ENCODE measurements at places on chromosomes 1 and 21.

DNA sequence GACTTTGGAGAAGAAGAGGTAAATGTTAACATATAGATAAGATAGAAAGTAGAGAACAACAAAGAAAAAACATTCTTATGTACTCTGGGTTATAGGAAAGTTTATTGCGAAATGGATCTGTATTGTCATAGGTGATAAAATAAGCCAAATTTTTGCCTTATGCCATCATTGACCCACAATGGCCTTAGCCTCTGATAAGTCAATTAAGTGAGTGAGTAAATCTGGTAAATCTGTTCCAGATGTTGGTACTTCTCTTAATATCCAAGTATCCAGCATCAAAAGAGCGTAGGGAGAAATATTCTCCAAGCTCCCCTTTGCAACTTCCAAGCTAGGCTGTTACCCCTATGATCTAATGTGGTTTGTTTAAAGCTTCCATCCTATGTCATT is 38.3 kb upstream of the CLCA4 start:
- DNase-seq = no peak

DNA sequence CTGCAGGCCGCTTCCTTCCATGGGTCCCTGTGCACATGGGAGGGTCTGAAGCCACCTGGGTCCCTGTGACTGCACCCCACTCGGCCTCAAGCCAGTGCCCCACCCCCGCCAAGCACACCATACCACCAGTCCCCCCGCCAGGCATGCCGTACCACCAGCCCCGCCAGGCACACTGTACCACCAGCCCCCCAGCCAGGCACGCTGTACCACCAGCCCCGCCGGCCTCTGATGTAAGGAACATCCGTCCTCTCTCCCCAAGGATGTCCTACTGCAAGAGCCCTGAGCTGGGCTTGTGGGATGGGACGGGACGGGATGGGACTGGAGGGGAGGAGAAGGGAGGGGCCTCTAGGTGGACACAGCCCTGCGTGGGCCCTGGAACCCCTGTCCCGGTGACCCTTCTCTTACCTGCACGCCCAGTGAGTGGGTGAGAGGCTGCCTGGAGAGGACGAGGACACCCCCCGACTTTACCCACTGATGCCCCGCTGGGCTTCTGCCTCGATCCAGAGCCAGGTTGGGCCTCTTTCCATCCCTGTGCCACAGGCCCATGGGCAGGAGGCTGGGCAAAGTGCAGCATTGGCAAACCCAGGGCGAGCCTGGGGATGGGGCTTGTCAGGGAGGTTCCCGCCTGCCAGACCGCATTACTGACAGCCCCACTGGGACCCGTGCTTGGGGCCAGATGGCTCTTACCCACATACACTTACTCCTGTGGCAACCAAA is 40.8 kb upstream of the COL6A1 start:
- DNase-seq = no peak

- DNase-seq = no peak
Observed at GRCh38 chr1:81165963-81166362, 634.8 kb upstream of the ADGRL2 start.

- DNase-seq = no peak
Observed at GRCh38 chr1:94778808-94779207, 41.3 kb upstream of the SLC44A3 start.

DNA sequence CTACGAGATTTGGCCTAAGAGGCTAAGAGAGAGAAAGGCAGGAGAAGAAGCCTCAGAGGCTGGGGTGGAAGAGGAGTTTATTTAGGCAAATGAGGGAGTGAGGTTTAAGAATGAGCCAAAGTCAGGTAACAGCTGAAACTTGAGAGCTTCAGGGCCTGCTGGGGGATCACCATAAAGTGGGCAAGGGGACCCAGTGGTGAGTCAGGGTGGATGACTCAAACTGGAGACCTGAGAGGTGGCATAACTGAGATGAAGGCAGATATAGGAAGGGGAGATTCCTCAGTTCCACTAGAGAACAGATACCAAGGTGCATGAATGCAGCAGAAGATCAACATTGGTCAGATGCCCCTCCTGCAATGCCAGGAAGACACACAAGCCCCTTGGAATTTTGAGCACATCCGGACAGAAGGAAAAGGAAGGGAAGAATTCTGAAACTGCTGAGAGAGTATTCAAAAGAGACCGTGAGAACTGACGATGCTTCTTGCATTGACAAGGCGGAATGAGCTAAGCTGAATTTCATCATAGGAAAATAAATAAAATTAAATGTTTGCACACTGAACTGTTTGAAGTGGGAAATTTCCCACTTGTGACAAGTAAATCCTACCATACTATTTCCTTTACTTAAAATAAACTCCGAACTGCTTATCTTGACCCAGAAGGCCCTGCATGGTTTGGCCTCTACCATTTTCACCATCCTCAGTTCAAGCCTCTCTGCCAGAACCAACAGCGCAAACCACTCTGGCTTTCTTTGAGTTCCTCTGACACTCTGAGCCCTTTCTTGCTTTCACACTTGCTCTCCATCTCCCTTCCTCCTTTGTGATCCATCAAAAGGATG is 94.1 kb downstream of the NMNAT2 start:
- no peak for DNase-seq

DNA sequence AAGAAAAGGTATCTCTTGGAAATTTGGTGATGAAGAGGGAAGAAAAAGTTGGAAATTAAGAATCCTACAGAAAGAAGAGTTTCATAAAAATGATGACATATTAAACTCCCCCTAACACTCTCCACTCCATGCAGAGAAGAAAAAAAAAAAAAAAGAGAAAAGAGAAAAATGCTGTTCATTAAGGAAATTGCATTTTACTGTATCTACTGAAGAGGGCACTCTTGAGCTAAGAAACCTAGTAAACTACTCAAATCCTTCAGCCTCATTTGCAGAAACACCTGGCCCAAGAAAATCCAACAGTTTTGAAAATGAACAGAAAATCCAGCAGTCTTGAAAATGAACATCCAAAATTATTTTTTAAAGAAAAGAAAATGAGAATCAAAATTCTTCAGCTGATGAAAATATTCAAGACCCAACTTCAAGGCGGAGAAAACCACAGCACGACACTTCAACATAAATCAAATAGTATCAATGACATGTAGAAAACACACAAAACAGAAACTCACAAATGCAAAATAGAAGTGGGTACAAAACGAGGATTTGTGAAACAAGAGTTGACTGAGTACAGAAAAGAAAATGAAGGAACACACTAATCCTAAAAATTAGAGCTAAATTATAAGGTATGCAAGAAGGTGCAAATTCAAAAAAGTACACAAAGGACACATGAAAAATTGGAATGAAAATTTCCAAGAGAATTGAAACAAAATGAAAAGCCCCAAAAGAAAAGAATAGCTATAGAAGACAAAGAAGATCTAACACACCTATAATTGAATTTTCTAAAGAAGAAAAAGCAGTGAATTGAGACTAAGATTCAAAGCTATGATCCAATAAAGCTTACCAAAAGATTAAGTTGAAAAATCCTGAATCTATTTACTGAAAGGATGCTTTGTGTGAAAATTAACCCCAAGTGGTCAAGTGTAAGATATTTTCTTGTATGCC is 73.2 kb upstream of the DNAJC6 start:
- peak; percentile 55 for DNase-seq

DNA sequence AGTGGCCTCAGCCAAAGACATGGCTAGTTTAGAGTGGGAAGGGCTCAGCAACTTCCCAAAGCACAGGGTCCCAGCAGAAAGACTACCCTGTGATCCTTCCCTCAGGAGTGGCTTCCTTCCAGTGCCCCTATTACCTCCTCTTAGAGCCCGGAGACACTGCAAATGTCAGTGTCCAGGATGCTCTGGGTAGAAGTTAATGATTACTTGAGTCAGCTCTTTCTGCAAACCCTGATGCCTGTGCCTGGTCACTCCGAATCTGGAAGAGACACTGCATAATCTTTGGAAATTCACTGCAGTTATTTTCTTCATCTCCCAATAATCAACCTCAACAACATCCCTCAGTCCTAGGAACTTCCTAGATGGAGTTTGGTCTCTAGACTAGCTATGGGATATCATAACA is 27.2 kb upstream of the MGST3 start:
- DNase-seq = no peak

DNA sequence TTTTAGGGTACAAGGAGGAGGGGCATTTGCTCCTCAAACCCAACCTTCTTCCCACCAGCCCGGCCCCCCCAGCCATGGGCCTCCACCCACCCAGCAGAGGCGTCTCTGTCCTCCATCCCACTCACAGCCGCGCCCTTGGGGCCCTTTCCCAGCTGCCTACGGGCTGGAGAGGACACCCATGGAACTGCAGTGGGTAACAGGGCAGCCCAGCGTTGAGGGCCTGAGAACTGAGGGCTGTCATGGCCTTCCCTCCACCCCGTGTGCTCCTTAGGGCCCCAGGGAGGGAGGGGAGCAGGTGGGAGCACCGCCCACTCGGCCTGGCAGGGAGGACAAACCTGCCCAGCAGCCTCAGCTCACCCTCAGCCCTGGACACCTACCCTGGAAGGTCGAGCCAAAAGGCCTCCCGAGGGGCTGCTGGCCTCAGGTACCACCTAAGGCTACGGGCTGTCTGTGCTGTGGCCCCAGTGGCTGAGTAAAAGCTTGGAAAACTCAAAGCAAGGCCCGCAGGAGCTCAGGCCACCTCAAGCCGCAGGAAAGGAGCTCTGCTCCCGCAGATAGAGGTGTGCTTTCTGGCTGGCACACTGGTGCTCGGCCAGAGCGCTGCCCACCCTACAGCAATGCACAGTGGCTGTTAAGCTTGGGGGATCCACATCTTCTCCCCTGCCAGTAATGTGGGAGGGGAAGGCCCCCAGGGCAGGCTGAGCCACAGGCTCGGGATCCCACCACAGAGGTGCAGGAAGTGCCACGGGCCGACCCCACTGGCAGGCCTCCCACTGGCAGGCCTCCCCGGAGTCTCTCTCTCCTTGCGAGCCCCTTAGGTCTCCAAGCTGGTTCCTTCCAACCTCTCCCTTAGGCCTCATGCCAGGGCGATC is 2.2 kb upstream of the ARHGEF16 start:
- no peak for DNase-seq

- DNase-seq = no peak
Observed at GRCh38 chr1:100302739-100303138, 36.7 kb downstream of the RTCA start.

DNA sequence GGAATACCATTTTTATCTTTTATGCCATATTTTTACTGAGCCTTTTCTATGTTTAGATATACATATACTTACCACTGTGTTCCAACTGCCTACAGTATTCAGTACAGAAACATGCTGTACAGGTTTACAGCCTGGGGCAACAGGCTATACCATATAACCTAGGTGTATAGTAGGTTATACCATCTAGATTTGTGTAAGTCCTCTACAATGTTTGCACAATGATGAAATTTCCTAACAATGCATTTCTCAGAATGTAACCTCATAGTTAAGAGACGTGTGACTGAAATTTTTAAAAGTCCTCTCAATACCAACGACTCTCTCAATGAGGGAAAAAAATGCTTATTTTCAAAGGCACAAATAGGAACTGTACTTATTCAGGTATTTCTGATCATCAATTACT is 21.7 kb downstream of the INTS7 start:
- DNase-seq = no peak

GRCh38 chr1:178411756-178412399 is 84.9 kb downstream of the CLEC20A start:
- DNase-seq = no peak

DNA sequence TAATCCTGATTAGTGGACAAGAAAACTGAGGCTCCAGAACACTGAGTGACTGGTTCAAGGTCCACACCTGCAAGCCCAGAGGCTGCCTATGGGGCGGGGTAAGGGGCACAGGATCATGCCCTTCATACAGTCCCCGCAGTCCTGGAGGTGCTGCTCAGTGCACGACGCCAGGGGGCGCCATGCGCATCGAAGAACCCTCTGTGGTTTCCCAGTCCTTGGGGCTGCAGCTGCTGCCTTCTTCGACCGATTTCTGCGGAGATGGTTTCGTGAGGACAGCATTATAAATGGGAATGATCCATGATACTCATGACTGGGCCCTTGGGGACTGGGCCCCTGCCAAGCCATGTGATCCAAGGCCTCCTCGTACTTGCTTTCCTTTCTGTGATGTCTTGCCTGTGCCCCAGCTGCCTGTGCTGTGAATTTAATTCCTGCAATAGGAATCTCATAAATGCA is 37.1 kb upstream of the ARHGEF10L start:
- peak; percentile 83 for DNase-seq

DNA sequence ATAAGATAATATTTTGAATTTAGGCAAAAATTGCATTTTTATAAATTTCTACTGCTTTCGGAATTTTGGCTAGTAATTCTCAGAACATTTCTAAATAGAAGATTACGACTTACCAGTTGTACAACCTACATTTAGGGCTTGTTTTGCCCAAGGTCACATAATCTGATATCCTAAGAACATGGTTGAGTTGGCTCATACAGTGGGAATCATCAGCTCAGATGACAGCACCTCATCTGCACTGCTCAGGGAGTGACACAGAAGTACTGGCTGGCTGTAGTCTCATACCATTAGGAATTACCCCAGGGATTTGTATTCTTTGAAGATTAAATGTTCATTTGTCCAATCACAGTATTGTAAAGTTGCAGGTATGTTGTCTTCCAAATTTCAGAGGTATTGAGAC is 217.6 kb downstream of the ADGRL2 start:
- DNase-seq = no peak

- no peak for DNase-seq
Observed at GRCh38 chr1:64231153-64231552, 27.7 kb downstream of the UBE2U start.

GRCh38 chr1:184039126-184039525 is 1.6 kb upstream of the COLGALT2 start:
- DNase-seq = no peak

DNA sequence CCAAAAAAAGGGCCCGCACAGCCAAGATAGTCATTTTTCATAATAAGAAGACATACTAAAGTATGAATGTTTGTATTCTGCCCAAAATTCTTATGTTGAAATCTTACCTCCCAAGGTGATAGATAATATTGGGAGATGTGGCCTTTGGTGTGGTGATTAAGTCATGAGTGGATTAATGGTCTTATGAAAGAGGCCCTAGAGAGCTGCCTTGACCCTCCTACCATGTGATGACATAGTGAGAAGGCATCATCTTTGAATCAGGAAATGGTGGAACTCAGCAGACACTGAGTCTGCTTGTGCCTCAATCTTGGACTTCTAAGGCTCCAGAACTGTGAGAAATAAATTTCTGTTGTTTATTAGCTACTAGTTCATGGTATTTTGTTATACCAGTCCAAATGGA is 11.8 kb upstream of the RNPC3 start:
- no peak for DNase-seq

GRCh38 chr1:110206261-110206920 is 3.7 kb upstream of the KCNC4 start:
- DNase-seq = no peak

GRCh38 chr1:224489534-224490365 is 55.2 kb upstream of the WDR26 start:
- no peak for DNase-seq

- DNase-seq = no peak
Observed at GRCh38 chr1:164588516-164589341, 29.7 kb downstream of the PBX1 start.

GRCh38 chr1:38403667-38404066 is 357.1 kb upstream of the POU3F1 start:
- DNase-seq = no peak
